ENCODE measurements at places on chromosomes 4 and X.

DNA sequence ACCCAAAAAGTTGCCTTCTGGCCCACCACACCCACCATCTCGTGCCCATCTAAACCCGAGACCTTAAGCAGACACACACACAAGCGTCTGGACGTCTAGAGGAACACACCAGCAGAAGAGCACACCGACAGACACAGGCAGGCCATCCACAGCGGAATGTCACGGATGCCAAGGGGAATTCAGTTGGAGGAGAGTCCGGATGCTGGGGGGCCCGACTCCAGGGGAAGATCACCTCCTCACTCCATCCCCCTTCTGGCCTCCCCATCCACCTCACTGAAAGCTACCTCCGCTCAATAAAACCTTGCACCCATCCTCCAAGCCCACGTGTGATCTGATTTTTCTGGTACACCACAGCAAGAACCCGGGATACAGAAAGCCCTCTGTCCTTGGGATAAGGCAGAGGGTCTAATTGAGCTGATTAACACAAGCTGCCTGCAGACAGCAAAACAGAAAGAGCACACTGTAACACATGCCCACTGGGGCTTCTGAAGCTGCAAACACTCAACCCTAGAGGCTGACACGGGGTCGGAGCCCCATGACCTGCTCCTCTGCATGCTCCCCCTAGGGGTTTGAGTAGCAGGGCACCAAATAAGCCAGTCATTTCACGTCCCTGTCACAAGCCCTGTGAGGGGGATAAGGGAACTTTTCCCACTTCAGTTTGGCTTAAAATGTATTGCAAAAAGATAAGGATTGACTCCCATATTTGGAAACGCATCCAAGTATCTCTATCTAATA, 339.6 kb upstream of the PCDH10 start:
- DNase-seq, result no peak

- no peak for DNase-seq
Observed at GRCh38 chr4:24881508-24882196, 31.2 kb downstream of the CCDC149 start.

- peak; percentile 38 for DNase-seq
Observed at GRCh38 chr4:25925486-25926201, 11.6 kb downstream of the SMIM20 start.

DNA sequence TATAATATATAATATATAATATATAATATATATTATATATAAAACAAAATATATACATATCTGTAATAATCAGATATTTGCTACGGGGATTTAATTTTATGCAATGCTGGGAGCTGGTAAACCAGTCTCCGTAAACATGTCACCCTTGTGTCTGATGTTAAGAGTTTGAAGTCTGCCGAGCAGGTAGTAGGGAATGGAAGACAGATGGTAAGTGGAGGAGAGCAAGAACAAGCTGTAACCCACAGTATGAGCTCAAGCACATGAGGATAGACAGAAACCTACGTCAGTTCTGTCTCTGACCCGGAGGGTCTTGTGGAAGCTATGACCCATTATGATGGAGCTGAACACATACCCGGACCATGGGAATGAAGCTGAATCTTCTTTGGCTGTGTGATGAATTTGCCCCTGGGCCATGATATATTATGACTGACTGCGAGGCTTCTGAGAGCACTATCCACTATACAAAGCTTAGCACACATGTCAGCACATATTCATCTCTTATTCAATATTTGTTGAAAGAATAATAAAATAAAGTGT, 46.2 kb downstream of the TIGD2 start:
- no peak for DNase-seq
